ENCODE measurements at places on chromosomes 6 and 20.

DNA sequence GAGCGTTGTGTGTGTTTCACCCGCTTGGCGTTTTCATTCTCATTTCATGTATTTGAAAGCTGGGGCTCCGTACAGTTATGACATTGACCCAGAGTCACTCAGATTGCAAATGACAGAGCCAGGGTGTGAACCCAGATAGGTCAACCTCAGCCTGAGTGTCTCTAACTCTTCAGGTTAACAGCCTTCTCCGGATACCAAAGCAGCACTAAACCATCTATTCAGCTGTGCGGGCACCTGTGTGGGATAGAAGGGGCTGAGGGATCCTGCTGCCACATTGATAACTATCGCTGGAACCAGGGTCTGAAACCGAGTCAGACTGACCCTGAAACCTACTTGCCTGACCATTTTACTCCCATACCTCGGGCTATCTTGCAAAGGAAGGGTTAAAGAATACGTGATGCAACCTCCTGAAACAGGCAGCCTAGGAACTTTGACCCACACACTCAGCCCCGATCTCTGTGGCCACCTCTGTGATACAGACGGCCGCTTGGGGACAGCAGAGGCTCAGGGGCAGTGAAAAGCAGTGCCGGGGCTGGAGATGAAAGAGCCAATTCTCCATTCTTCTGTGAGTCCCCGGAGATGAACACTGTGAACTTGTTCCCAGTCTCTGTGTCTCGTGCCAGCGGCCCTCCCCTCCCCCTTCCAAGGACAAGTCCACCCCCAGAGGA lies 233.5 kb upstream of the QKI start:
- peak; percentile 78 for DNase-seq

GRCh38 chr20:48195121-48195870 lies 410.0 kb upstream of the SULF2 start:
- DNase-seq: no peak

GRCh38 chr20:52242237-52243230 lies 51.0 kb upstream of the ZFP64 start:
- peak; percentile 15 for DNase-seq

DNA sequence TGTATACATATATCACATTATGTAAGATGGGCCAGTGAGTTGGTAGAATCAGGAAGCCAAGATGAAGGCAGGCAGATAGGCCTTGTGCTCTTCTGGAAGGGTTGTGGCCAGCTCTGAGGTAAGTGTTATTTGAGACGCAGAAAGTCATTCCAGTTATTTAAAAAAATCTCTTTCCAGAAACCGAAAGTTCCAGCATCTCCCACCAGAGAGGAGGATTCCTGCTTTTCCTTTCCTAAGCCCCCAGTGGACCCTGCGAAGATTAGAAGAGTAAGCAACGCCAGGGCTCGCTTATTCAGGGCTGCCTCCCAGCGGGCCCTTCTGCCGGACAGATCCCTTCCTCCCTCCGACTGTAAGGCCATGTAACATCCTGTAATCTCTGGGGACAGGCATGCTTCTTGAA lies 20.4 kb downstream of the ARMC2 start:
- DNase-seq: no peak

DNA sequence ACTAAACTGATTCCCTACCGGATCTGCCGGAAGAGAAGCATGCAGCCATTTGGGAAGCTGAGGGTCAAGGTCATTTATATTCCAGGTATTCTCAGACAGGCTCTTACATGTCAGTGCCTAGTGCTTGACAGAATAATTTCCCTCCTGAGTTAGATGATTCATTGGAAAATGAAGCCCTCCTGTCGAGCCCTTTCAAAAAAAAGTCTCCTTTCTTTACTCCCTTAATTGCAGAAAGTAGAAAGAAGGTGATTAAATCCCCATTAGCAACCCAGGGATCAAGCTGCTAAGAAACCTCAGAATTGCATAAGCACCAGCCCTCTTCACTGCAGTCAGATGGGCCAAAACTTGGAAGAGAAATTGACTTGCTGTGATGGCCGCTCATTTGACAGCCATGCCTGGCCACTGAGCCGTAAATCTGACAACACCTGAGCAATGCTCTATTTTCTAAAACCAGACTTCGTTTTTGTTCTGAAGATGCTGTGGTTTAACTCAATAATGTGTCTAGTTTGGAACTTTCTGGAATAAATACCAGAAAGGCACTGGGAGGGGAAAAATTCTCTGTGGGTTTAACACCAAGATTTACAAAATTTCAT lies 61.0 kb upstream of the ARMH2 start:
- DNase-seq: peak; percentile 77

DNA sequence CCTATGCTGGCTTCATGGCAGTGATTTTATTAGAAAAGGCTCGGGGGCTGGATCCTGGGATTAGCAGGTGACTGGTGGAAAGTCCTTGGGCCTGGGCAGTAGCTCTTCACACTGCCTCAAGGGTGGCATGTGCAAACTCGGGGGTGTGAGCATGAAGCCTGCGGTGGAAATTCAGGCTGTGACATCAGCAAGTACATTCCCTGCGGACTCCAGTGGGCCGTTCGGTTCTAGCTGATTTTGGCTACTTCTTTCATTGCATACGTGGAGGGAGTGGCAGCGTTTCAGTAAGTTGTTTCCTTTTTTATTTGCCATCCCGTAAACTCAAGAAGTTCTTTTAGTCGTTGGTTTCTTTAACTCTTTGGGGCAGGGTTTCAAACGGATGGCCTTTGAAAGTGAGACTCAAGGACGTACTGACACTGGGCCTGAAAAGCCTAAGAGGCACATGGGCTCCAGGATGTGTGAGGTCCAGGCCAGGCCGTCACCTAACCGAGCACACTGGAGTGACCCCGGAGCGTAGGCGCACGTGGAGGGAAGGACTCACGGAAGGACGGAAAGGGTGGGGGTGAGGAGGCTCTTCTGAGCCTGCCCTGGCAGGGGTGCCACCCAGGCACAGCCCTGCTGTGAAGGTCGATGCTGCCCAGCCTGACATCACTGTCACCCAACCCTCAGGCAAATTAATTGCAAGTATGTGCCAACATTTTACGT lies 104.0 kb upstream of the FRMD1 start:
- no peak for DNase-seq

DNA sequence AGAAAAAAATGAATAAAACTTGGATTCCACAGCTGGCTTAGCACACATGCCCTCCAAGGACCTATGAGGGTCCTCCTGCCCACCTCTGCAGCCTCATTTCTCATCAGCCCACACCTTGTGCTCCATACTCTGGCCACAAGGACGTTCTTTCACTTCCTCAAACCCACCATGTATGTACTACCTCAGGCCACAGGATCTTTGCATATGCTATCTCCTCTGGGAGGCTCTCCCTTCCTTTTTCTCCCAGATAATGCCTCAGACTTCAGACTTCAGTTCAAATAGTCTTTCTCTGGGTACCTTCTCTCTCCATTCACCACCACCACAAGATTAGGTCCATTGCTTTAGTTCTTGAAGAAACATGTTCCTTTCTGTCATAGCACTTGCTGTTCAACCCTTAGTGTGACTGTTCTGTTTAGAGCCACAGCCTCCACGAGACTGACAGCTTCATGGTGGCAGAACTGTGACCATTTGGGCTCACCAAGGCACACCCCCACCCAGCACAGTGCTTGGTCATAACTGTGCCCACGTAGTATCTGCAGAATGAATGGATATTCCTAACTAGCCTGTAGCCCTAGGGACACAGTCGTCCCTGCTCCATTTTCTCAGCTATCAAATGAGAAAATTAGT lies 146.7 kb upstream of the LRFN2 start:
- DNase-seq: no peak

GRCh38 chr6:130136798-130137197 lies 86.0 kb downstream of the SAMD3 start:
- DNase-seq: no peak

GRCh38 chr6:12265791-12266190 lies 24.4 kb upstream of the EDN1 start:
- DNase-seq: peak; percentile 96

GRCh38 chr6:131998255-131998982 lies 47.2 kb upstream of the CCN2 start:
- no peak for DNase-seq

GRCh38 chr6:129488313-129488712 lies 221.7 kb downstream of the ARHGAP18 start:
- DNase-seq: no peak

GRCh38 chr6:68632734-68633133 lies 2.3 kb upstream of the ADGRB3 start:
- DNase-seq: no peak

- DNase-seq: no peak
These were observed 60.6 kb upstream of the E2F3 start for GRCh38 chr6:20341096-20341495.

GRCh38 chr6:53161481-53162009 lies 12.9 kb upstream of the GCM1 start:
- DNase-seq: no peak

GRCh38 chr6:40894962-40895799 lies 143.8 kb downstream of the UNC5CL start:
- DNase-seq: peak; percentile 55

- DNase-seq: no peak
These were observed 115.4 kb downstream of the ISM1 start for GRCh38 chr20:13336308-13337089.

- no peak for DNase-seq
These were observed 75.6 kb downstream of the PRND start for GRCh38 chr20:4797275-4797674.

GRCh38 chr6:144725736-144726522 lies 440.8 kb downstream of the UTRN start:
- DNase-seq: peak; percentile 38

DNA sequence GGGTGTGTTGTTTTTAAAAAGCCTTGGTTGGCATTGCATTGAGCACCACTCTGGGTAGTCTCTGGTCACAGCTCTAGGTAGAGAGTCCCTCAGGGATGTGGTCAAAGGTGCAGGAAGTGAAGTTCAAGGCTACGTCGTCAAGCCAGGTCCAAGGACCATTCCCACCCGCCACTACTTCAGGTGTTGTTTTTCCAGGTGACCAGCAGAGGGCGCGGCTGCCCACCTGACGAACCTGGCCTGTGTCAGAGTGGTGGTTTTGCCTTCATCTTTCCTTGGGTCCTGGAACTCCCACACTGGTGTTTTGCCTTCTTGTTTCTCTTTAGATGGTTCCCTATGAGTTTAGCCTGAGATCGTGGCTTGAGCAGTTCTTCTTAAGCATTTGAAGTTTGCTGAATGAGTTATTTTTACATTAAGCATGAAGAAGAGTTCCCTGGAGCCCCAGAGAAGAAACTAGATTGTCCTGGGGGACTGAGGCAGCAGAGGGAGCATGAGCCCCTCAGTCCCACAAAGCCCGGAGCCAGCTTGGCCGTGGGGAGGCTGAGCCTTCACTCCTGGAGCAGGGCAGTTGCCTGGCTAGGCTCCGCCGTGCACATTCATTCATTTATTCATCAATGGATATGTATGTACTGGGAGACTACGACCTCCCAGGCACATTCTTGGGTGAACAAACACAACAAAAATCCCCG lies 5.6 kb upstream of the PHACTR3 start:
- peak; percentile 75 for DNase-seq

DNA sequence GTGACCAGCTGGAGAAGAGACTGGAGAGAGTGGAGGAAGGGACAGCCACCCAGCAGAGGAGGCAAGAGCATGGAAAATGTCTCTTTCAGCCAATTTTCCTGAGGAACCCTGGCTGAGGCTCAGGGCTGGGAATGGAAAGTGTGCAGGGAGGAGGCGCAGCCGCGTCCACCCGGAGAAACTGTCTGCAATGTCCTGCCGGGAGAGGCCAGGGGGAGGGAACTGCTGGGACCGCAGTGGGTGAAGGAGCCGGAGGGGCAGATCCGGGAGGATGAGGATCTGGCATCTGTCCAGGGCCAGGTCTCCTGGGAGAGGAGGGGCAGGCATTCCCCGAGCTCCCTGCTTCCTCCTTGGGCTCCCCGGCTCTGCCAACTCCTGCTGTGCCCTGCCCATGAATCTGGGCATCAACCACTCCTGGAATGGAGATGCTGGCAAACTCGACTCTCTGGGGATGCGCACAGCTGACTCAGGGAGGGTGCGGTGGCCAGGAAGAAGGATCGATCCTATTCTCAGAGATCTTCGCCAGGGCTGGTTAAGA lies 17.4 kb upstream of the HM13 start:
- DNase-seq: no peak

- no peak for DNase-seq
These were observed 1.4 kb downstream of the PFDN4 start for GRCh38 chr20:54209216-54209813.

DNA sequence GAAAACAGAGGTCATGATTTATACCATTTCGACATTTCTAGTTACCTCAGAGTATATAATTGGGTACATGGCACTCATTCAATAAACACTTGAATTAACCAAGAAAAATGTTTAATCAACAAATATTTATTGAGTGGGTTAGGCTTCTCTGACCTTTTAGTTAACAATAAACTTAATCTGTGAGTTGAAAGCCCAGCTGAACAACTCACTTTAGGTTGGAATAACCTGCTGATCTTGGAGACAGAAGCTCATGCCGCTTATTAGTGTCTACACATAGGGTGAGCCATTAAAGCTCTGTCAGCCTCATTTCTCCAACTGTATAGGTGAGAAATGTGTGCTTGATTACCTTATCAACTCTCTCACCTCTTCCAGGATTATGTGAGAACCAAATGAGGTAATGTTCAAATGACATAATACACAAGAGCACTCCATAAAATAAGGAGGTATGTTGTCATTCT lies 98.2 kb upstream of the DTNBP1 start:
- no peak for DNase-seq

DNA sequence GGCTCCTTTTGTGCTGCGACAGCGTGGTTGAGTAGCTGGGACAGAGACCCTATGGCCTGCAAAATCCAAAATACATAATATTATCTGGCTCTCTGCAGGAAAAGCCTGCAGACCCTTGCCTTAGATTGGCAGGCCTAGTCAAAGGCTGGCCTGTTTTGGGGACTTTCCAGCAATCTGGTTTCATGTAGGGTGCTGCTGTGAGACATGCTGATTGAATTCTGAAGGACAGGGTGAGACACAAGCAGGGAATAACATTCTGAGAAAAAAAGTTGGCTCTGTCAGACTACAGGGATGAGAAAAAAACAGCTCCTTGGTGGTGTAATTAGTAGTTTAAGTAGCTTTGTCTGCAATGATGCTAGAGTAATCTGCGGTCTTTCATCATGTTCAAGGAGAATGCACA lies 402.7 kb upstream of the AGPAT4 start:
- no peak for DNase-seq

DNA sequence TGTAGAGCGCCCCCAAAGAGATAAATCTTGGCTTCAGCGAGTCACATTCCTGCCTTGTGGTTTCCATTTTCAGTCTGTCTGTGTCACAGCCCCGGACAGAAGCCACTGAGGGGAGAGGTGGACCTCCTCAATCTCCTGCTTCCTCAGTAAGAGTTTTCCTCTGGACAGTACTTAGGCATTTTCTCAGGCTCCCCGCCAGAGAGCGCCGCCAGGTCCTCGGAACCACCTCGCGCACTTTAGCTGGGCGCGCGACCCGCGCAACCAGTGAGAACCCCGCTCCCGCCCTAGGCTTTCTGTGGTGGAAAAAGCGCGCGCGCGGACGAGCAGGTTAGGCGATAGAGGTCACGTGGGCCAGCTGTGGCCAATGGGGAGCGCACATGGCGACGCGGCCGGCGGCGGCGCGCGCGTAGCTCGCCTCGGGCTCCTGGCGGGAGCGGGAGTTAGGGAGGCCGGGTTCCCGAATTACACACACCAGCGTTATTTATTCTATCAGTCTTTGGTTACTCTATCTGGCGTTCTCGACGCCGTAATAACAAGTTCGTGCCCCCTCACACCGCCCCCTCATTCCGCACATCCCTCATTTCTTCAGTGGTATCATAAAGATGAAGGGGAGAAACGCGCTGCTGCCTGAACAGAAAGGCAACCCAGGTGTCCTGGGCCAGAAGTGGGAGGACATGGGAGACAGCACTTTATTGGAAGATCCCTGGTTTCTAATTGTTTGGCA lies 19.4 kb downstream of the PXT1 start:
- DNase-seq: peak; percentile 99

- DNase-seq: no peak
These were observed 25.5 kb downstream of the MCUR1 start for GRCh38 chr6:13788820-13789219.

- DNase-seq: no peak
These were observed 7.6 kb downstream of the TRPC4AP start for GRCh38 chr20:35084998-35085397.
